Activated naive CD8-positive, alpha-beta T cell treated with anti-CD3 and anti-CD28 coated beads, Interleukin-2, amount 10 ng/mL, durations not matched to agents 7 days and 5 days (primary cell): ENCODE measurements at places on chromosomes 6 and 20. TPM values are rescaled to one million over a fixed set of nuclear protein-coding genes. Genes with fewer than 3 reads are reported as not detected.

DNA sequence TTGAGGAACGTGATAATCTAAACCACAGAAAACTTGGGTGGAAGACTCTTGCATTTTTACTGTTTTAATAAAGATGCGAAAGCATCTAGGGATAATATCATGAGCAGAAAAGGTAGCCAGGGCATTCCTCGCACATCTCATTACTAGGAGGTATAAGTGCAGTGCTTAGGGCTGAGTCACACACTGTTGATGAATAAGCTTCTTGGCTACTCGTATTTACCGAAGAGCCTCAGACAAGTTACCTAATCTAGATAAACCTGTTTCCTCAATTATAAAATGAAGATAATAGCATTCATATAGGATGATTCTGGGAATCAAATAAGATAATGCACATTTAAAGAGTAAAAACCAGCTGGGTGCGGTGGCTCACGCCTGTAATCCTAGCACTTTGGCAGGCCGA, 780 bp upstream of the KIAA0319 start:
- no peak for DNase-seq
- H3K36me3 ChIP-seq, result peaks cover under 1% of the 10 kb centered on the region
- peaks cover 11% of the 10 kb centered on the region for H3K4me1 ChIP-seq
- H3K4me3 ChIP-seq, result peak overlapping the region; percentile 86

DNA sequence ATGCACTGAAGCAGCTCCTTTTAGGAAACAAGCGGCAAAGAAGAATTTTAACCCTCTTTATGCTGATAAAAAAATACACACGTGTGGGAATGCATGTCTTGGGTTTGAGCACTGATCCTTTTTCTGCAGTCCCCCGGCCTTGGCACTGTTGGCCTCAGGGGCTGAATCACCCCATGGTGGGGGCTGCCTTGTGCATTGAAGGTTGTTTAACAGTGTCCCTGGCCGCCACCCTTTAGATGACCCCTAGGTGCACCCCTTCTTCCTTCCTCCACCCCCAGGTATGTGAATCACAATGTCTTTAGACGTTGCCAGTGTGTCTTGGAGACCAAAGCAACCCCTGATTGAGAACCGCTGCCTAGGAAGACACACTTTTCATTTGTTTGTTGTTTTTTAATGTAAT, 190.7 kb downstream of the CDH4 start:
- no peaks in the 10 kb centered on the region for H3K36me3 ChIP-seq
- H3K27me3 ChIP-seq, result no peaks in the 10 kb centered on the region
- DNase-seq, result no peak

The SYCP2L gene
- not detected for total RNA-seq

- no peak overlapping the region for H3K4me3 ChIP-seq
- no peaks in the 10 kb centered on the region for H3K36me3 ChIP-seq
- H3K27me3 ChIP-seq, result no peaks in the 10 kb centered on the region
- H3K27ac ChIP-seq, result no peak overlapping the region
- no peaks in the 10 kb centered on the region for H3K4me1 ChIP-seq
Measured at GRCh38 chr6:74967821-74968220, 238.0 kb downstream of the COL12A1 start.

- DNase-seq, result peak; percentile 65
- peaks cover 39% of the 10 kb centered on the region for H3K36me3 ChIP-seq
- peak overlapping the region; percentile 93 for H3K27ac ChIP-seq
Measured at GRCh38 chr20:31675828-31676608, 38.3 kb downstream of the COX4I2 start.

The GLP1R gene
- total RNA-seq, result not detected

DNA sequence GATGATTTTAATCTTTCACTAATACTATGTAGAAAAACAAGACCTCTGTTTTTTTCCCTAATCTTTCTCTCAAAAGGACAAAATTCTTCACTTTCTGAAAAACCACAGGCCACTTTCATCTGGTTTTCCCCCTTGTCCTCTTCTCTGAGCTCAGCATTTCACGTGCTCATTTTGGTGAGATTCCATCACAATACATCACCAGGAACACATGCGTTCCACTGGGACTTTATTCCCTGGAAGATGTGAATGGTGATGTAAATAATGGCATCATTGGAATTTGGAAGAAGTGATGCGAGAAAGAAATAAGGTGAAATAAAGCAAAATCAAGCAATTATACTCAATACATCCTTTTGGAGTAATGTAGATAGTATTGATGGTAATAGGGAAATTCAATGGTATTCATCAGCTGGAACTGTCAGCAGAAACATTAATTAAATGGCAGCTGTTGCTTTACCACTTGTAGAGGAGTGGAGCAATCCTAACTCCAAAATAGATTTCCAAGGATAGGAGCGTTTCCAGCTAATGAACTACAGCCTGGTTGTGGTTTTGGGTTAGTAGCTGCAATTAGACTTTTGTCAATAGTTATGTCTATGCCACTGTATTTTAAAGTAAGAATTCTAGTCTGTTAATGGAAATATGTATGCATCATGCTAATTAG, 11.5 kb downstream of the FILIP1 start:
- H3K36me3 ChIP-seq, result no peaks in the 10 kb centered on the region
- H3K4me3 ChIP-seq, result no peak overlapping the region
- H3K4me1 ChIP-seq, result no peaks in the 10 kb centered on the region
- no peak overlapping the region for H3K27ac ChIP-seq

The THEMIS gene
- 152 TPM for total RNA-seq

DNA sequence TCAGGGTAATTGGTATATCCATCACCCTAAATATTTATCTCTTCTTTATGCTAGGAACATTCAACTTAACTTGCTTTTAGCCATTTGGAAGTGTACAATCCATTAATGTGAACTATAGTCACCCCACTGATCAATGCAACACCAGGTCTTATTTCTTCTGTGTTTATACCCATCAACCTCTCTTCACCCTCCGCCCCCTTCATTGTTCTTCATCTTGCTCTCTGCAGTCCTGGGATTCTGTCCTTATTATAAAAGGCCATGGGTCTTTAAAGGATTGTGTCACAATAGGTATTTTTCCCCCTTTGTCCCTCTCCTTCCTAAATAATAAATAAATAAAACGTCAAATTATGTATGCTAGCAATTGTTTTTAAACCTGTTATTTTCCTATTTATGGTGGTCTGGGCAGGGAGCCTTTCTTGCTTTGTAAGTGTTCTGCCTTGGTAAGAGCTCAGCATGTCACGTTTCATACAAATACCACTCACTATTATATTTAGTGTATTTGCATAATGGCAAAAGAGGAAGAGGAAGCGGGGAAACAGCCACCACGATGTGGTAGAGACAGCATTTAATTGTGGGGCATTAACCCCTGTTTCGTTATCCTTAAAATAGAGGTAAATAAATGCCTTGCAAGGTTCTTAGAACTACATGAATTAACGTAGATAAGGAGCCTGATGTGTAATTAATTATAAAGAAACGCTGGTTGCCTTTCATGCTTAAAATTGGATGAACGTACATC, 1.9 kb downstream of the ABRACL start:
- H3K27ac ChIP-seq, result no peak overlapping the region
- H3K36me3 ChIP-seq, result peaks cover 24% of the 10 kb centered on the region
- no peak overlapping the region for H3K4me3 ChIP-seq
- H3K4me1 ChIP-seq, result peaks cover 25% of the 10 kb centered on the region

DNA sequence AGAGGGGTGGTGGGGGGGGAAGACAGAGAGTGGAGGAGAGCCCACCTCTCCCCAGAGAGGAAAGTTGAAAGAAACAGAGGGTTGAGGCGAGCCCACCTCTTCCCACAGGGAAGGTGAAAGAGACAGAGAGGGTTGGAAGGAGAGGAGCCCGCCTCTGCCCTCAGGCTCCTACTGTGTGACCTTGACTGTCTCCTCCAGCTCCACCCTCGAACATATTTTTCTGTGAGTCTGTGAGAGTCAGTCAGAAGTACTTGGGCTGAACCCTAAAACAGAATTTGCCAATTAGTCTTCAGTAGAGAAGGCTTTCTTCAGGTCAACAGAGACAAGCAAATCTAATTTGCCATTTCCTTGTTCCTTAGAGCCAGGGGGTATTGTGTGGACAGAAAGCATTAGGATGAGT, 153.7 kb upstream of the SNX9 start:
- H3K4me3 ChIP-seq, result peak overlapping the region; percentile 24
- no peak overlapping the region for H3K27ac ChIP-seq
- H3K36me3 ChIP-seq, result no peaks in the 10 kb centered on the region
- H3K4me1 ChIP-seq, result peaks cover 7% of the 10 kb centered on the region
- peaks cover 3% of the 10 kb centered on the region for H3K27me3 ChIP-seq

The ACTL10 gene
- total RNA-seq, result 4.4 TPM

The SNAP25 gene
- total RNA-seq, result not detected

The BMP7 gene
- not detected for total RNA-seq

GRCh38 chr20:38117635-38118034, 47.4 kb downstream of the TGM2 start:
- H3K4me1 ChIP-seq, result peaks cover 10% of the 10 kb centered on the region
- no peak overlapping the region for H3K27ac ChIP-seq
- no peaks in the 10 kb centered on the region for H3K36me3 ChIP-seq
- H3K4me3 ChIP-seq, result no peak overlapping the region
- peaks cover 28% of the 10 kb centered on the region for H3K27me3 ChIP-seq

DNA sequence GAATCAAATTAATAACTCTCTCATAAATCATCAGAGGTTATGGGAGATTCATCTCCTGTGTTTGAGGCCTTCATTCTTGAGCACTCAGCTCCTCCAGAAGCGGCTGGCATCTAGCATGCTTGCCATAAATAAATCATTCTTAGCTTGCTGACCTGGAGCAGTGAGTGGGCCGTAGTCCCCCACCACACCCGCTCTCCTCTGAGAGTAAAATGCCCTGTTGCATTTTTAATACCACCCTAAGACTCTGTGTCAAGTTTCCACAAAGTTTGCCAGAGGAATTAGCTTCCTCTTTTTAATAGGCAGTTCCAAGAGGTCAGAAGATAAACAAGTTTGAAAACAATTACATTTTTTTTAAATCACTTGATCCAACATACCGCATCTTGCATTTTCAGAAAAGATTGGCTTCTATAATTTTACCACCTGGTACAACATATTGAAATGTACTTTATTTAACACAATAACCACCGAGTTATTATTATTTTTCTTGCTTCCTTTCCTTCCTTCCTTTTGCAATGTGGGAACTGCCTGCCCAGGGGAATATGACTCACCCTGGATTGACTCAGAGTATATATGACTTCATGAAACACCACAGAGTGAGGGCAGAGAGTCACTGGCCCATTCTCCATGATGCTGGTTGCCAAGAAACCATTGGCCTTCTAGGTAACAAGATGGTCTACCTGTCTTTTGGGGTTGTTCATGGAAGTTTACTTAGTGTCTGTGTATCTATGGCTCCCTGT, 29.4 kb upstream of the CLIC5 start:
- H3K36me3 ChIP-seq, result no peaks in the 10 kb centered on the region
- peaks cover 4% of the 10 kb centered on the region for H3K4me1 ChIP-seq
- H3K27me3 ChIP-seq, result peaks cover 6% of the 10 kb centered on the region
- H3K4me3 ChIP-seq, result no peak overlapping the region
- DNase-seq, result no peak
- H3K27ac ChIP-seq, result no peak overlapping the region

DNA sequence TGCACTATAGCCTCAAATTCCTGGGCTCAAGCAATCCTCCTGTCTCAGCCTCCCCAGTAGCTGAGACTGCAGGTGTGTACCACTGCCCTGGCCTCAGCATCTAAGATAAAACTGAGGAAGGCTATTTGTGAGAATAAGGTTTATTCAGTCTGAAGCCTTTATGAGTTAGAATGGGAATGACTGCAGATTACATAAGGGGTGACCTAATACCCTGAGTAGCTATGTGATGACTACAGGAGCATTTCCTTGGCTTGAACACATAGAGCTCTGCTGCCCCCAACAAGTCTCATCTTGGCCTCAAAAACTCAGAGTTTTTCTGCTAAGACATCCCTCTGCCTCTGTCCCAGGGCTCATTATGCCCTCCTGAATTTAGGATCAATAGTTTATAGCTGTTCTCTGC, 7.6 kb downstream of the GSS start:
- no peak overlapping the region for H3K4me3 ChIP-seq
- H3K36me3 ChIP-seq, result peaks cover 15% of the 10 kb centered on the region
- H3K27ac ChIP-seq, result no peak overlapping the region
- H3K27me3 ChIP-seq, result no peaks in the 10 kb centered on the region
- DNase-seq, result no peak

- peaks cover 5% of the 10 kb centered on the region for H3K4me1 ChIP-seq
- H3K4me3 ChIP-seq, result no peak overlapping the region
Measured at GRCh38 chr6:128655978-128656498, 135.6 kb upstream of the PTPRK start.

The HLA-DMA gene
- 36.1 TPM for total RNA-seq

GRCh38 chr6:348860-349396, 42.6 kb upstream of the IRF4 start:
- H3K27me3 ChIP-seq, result no peaks in the 10 kb centered on the region
- peaks cover 6% of the 10 kb centered on the region for H3K4me1 ChIP-seq
- H3K36me3 ChIP-seq, result peaks cover 8% of the 10 kb centered on the region

The FKBP1C gene
- total RNA-seq, result 0.94 TPM

DNA sequence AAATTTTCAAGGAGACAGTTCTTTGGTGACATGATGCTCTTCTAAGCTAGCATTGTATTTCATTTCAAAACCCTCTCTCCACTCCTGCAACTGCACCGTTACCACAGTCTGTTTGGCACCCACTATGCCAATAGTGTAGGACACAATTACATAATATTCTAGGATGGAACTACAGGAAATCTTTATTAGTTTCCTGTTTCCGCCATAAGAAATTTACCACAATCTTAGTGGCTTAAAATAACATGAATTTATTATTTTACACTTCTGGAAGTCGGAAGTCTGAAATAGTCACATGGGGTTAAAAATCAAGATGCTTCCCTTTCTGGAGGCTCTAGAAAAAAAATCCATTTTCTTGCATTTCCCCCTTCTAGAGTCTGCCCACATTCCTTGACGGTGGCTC, 733.1 kb downstream of the HDGFL1 start:
- H3K36me3 ChIP-seq, result no peaks in the 10 kb centered on the region
- no peaks in the 10 kb centered on the region for H3K4me1 ChIP-seq
- H3K27me3 ChIP-seq, result no peaks in the 10 kb centered on the region

The HRH3 gene
- not detected for total RNA-seq

- peaks cover 3% of the 10 kb centered on the region for H3K36me3 ChIP-seq
- H3K4me1 ChIP-seq, result peaks cover 37% of the 10 kb centered on the region
- H3K4me3 ChIP-seq, result no peak overlapping the region
- peaks cover 21% of the 10 kb centered on the region for H3K27me3 ChIP-seq
- no peak overlapping the region for H3K27ac ChIP-seq
Measured at GRCh38 chr6:26323525-26324294, 41.3 kb upstream of the BTN3A2 start.

The RBM24 gene
- not detected for total RNA-seq

The PRRC2A gene
- total RNA-seq, result 278 TPM

DNA sequence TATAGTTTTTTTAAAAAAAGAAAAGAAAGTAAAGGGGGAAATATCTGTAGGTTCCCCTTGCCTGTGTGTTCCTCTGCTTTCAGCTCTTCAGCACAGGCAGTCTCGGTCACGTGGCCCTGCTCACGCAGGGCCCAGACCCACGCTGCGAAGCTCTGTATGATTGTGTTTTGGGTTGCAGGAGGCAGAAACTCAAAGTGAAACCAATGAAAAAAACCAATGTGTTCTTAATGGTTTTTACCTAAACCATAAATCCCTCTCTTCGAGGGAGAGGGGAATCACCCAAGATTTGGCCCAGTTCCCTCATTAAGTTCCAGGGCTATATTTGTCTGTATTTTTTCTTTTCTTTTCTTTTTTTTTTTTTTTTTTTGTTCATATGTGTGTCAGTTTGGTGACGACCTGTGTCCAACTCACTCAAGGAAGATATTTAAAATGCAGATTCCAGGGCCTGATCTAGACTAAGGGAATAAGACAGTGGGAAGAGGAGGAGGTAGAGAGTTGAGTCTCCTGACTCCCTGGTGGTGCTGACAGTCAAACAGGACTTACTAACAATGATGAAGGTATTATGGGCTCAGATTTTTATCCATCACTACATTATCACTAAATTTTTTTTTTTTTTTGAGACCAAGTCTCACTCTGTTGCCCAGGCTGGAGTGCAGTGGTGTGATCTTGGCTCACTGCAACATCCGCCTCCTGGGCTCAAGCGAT, 33.8 kb upstream of the RREB1 start:
- no peak overlapping the region for H3K27ac ChIP-seq
- peak; percentile 49 for DNase-seq
- H3K4me1 ChIP-seq, result peaks cover 20% of the 10 kb centered on the region
- H3K4me3 ChIP-seq, result peak overlapping the region; percentile 39
- no peaks in the 10 kb centered on the region for H3K36me3 ChIP-seq
